ENCODE measurements at places on chromosomes 12 and 14.

DNA sequence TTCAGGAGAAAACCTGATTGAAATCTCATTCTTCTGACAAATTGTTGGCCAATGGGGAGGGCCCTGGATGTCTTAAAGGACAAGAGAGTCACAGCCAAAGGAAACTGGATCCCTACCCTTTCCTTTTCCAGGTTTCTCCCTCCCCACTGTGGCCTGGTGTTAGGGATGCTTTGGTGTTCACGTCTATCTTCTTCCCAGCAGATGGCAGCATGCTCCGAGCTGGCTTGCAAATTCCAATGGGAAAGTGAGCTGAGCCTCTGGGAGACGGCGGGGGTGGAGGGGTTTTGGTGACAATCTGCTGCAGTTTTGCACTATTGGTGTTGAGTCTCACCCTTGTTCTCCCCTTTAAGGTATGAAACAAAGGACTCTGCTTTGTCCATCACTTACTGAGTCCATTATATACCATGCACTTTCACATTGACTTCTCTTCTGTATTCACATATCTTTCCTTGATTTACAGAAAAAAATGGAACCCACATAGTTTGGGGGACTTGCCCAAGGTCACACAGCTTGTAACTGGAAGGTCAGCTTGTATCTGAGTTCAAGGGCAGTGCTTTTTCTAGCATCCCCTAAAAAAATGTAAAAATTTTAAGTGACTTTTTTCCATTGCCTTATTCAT lies 39.3 kb downstream of the CCDC177 start:
- no peak for DNase-seq

DNA sequence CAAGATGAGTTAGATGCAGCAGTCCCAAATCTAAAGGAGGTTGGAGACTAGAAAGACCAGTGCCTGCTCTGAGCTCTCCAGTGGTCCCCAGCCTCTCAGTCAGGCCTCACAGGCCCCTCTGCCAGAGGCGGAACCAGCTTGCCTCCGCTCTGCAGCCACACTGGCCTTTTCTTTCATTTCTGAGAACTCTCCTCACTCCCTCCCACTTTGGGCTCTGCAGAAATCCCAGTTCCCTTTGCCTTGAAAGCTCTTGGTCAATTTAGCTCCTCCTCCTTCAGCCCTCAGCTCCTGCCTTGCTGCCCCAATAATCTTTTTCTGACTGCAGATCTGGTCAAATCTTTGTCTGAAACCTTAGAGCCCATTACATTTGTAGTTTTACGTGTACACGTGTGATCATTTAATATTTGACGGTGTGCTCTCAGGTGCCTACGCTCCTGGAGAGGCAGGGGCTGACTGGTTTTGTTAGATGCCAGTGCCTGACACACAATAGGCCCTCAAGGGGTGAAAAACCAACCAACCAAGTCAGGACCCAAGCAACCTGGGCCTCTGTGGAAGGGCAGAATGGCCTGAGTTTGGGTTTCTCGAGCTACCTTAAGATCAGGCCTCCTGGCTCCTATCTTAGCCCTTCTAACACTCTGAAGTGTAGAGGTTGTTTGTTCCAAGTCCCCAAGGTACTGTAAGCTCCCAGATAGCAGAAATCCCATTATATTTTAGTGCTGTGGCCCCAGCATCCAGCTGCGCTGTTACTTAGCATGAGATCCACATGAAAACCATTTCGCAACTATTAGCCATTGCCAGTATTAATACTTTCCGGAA lies 1.1 kb upstream of the NUDT4 start:
- DNase-seq = no peak

DNA sequence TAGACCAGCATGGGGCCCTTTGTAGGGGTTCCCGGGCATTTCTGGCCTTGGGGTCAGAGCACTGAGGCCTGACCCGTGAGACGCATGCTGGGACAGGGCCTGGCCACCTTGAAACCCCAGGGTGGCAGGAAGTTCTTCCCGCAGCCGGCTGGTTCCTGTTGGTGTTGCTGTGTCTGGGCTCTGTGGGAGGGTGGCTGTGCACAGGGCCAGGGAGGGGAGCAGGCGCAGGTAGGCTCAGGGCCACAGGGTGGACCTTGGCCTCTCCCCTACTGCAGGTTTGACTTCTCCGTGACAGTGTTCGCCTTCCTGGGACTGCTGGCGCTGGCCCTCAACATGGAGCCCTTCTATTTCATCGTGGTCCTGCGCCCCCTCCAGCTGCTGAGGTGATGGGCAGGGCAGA lies 48.2 kb downstream of the SLC8B1 start:
- no peak for DNase-seq

DNA sequence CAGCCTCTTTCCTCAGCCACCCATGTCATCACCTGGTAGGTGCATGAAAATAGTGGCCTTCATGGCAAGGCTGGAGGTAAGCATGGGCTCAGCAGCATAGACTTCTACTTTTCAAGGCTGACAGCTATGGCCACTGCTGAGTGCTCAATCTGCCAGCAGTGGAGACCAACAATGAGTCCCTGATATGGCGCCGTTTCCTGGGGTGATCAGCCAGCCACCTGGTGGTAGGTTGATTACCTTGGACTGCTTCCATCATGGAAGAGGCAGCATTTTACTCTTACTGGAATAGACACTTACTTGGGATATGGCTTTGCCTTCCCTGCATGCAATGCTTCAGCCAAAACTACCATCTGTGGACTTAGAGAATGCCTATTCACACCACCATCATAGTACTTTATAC lies 39.5 kb upstream of the USP44 start:
- no peak for DNase-seq

GRCh38 chr12:29944269-29945000 lies 160.7 kb upstream of the TMTC1 start:
- no peak for DNase-seq
